B cell (primary cell): ENCODE measurements at places on chromosomes 11 and 22. TPM values are rescaled to one million over a fixed set of nuclear protein-coding genes. Genes with fewer than 3 reads are reported as not detected.

Gene TMEM132A
- total RNA-seq = 11.3 and 13.8 TPM in 2 replicates

- H3K27ac ChIP-seq = no peak overlapping the region
- H3K4me3 ChIP-seq = no peak overlapping the region
- peaks cover 4% of the 10 kb centered on the region for H3K36me3 ChIP-seq
- H3K27me3 ChIP-seq = no peaks in the 10 kb centered on the region
Measured at GRCh38 chr22:49554741-49555140, 272.9 kb downstream of the BRD1 start.

Gene COPB1
- total RNA-seq = 80.2 and 87.6 TPM in 2 replicates

DNA sequence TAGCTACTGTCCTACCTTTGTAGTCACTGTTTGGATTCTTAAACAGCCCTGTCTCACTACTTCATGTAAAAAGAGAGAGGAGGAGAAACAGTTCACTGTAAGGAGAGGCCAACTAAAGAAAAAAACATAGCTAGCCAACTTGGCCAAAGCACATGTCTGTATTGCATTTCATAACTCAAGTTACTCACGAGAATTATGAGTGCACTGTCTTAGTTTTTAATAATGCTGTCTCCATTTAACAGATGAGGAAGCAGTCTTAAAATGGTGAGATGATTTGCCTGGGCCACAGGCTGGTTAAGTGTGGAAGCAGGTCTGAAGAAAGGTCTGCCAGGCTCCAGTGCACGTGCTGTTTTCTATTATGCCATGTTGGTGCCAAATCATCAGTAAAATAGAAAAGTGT is 104.5 kb downstream of the UVRAG start:
- DNase-seq = peak; percentile 30
- H3K27ac ChIP-seq = peak overlapping the region; percentile 57
- H3K27me3 ChIP-seq = no peaks in the 10 kb centered on the region
- H3K36me3 ChIP-seq = peaks cover 7% of the 10 kb centered on the region
- peaks cover 24% of the 10 kb centered on the region for H3K4me1 ChIP-seq

DNA sequence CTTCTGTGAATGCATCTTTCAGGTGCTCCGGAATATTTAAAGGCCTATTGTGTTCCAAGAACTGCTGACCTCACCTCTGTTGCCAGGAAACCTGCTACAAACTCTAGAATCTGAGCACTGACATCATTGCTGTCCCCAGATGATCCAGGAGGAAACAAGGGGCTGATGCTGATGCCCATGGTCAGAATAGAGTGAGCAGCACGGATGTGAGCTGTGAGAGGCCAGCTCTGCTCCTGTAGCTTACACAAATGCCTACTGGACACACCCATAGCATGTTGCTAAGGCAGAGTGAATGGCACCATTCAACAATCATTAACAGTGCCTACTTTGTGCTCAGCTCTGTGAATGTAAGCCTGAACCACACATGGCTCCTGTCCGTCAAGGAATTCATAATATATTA is 276.7 kb upstream of the API5 start:
- no peaks in the 10 kb centered on the region for H3K4me1 ChIP-seq
- H3K27ac ChIP-seq = no peak overlapping the region
- no peak for DNase-seq
- H3K4me3 ChIP-seq = no peak overlapping the region
- H3K27me3 ChIP-seq = no peaks in the 10 kb centered on the region
